ENCODE measurements at places on chromosomes 3 and 15.

DNA sequence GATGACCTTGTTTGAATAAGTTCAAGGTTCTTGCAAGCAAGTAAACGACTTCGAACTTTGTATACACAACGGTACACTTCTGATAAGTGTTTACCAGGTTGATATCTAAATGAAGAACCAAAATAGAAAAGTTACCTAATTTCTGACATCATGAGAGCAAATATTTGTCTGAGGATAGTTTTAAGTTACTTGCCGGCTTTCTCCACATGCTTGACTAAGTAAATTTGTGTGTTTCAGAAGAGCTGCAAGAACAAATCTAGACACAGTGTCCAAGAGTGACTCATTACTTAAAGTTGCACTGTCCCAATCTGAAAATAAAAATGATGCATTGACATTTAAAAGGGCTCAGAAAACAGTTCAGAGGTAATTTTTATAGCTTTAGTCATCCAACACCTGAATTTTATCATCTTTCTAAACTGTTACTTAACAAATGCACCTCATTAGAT lies 115.1 kb downstream of the HERC1 start:
- no peak for DNase-seq

- DNase-seq = no peak
These were observed 28.5 kb downstream of the TM2D3 start for GRCh38 chr15:101623367-101624304.

GRCh38 chr15:57321973-57322601 lies 54.2 kb upstream of the CGNL1 start:
- DNase-seq = no peak

DNA sequence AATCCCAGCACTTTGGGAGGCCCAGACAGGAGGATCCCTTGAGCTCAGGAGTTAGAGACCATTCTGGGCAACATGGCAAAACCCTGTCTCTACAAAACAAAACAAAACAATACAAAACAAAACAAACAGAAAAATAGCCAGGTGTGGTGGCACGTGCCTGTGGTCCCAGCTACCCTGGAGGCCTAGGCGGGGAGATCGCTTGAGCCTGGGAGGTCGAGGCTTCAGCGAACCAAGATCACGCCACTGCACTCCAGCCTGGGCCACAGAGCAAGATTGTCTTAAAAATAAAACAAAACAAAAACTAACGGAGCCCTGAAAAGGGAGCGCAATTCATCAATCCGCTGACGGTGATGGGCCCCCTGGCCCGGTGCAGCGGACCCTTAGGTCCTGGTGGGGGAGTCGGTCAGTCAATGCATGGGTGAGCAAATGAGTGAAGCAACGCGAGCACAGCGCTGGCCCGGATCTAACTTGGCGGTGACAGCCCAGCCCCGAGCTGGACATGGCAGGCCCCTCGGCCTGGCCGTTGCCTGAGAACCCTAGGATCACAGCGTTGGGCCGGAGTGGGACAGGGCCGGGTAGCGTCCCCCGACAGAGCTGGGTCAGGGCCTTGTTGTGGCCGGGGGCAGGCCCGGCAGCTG lies 52.4 kb upstream of the BLM start:
- DNase-seq = no peak

DNA sequence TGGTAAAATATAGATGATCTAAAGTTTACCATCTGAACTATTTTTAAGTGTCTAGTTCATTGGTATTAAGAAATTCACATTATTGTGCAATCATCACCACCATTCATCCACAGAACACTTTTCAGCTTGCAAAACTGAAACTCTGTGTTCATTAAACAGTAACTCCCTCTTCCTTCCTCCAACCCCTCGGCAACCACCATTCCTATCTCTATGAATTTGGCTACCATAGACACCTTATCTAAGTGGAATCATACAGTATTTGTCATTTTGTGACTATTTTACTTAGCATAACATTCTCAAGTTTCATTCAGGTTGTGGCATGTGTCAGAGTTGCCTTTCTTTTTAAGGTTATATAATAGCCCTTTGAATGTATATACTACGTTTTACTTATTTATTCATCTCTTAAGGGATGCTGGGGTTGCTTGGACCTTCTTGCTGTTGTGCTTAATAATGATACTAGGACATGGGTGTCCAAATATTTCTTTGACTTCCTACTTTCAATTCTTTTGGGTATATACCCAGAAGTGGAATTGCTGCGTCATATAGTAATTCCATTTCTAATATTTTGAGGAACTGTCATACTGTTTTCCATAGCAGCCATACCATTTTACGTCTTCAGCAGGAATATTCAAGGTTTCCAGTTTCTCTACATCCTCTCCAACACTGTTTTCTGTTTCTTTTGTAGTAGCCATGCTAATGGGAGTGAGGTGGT lies 20.9 kb downstream of the KAT2B start:
- no peak for DNase-seq

DNA sequence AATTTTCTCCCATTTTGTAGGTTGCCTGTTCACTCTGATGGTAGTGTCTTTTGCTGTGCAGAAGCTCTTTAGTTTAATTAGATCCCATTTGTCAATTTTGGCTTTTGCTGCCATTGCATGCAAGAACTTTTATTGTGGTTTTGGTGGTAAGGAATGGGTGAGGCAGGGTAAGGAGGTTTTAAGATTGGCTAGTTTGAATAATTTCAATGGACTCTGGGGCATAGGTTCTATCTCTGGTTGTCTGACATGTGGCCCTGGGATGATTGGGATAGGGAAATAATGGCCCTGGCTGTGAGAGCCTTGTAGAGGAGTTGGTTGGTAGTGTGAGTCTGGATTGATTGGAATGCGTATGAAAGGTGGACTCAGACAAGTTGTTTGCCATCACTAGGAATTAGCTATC lies 38.0 kb downstream of the SEC22A start:
- DNase-seq = no peak

GRCh38 chr3:37400945-37401344 lies 226.6 kb upstream of the LRRFIP2 start:
- no peak for DNase-seq

- no peak for DNase-seq
These were observed 208.6 kb downstream of the NFKBIZ start for GRCh38 chr3:102057781-102058421.

- DNase-seq = no peak
These were observed 25.8 kb downstream of the OXNAD1 start for GRCh38 chr3:16290827-16291196.

- DNase-seq = no peak
These were observed 181.1 kb downstream of the STT3B start for GRCh38 chr3:31713816-31714215.

DNA sequence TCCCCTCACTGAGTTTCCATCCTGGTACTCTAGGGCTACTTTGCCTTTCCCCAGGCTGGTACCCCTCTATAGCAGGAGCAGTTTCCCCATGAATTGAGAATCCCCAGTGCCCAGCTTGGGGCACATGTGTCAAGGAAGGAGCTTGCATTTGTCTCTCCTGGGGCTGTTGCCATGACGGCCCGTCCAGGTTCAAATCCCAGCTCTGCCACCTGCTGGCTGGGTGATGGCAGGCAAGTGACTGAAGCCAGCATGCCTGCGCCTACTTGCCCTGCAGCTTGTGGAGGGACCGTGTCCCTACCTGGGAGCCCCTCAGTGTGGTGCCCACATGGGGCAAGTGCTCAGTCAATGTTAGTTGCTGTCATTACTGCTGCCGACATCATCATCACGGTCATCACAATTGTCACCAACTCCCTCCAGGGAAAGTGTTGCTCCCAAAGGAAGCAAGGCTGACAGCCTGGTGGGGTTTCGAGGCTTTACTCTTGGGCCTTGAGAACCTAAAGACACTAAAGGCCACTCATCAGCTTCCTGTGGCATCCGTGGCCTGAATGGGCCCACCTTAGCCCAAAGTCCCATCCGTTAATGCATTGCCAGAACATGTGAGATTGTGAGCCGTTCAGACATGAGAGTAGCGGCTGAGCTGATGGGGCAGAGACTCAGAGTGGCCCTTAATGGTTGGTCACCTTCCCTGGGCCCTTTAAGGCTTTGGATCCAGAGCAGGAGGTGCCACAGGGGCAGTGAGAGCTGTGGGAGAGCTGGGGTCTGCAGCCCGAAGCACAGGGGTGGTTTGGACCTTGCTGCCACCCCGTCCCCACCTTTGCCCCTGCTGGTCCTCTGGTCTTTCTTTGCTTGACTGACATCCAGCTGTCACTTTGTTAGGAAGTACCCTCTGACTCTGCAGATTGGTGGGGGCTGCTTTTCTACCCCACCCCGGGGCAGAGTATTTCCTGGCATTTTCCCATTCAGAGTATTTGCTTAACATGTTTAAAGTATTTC lies 144.4 kb downstream of the DNAJB8 start:
- DNase-seq = peak; percentile 33

GRCh38 chr3:52494886-52495495 lies at the start of gene STAB1:
Gene STAB1 (plus strand): TSS chr3:52495338. CDS start chr3:52495414, 76 bp downstream.
- DNase-seq = no peak

DNA sequence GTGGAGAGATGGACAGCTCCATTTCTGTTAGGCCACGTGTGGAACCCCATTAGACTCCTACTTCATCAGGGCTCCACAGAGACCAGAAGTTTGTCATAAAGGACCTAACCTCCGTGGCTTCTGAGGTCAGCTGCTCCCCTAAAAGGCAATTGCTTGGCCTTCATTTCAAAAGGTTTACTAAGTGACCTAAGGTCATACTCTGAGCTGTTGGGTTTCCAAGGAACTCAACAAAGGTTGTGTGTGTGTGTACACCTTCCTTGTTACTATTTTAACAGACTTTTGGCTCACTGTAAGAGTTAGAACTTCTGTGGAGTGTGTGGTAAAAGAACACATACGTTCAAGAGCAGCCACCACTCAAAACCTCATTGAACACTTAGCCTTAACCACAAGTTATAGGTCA lies 73.9 kb downstream of the SEC22A start:
- no peak for DNase-seq

GRCh38 chr3:66561367-66561766 lies 60.5 kb upstream of the LRIG1 start:
- no peak for DNase-seq

DNA sequence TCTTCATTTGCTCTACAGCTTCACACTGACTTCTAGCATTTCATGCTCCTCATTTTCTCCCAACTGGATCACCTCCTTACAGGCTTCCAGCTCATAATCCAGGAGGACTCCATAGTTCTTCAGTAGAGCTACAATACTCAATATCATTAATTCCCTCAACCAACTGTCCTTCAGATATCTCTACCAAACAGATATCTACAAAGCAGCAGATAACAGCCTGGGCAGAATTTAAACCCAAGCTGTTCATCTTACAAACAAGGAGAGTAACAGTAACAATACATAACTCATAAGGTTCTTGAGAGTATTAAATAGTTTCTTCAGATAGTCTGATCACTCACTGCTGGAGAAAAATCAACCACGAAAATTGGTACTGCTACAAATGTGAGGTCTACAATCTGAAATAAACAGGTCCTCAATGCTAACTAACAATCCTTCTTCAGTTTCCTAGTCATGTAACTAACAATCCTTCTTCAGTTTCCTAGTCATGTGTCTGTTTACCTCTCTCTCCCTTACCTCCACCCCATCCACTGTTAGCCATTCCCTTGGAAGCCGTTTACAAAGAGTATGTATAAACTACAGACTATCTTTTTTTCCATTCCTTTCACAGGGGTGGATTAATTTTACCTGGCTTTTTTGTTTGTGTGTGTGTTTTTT lies 5.0 kb downstream of the PEAK1 start:
- no peak for DNase-seq

DNA sequence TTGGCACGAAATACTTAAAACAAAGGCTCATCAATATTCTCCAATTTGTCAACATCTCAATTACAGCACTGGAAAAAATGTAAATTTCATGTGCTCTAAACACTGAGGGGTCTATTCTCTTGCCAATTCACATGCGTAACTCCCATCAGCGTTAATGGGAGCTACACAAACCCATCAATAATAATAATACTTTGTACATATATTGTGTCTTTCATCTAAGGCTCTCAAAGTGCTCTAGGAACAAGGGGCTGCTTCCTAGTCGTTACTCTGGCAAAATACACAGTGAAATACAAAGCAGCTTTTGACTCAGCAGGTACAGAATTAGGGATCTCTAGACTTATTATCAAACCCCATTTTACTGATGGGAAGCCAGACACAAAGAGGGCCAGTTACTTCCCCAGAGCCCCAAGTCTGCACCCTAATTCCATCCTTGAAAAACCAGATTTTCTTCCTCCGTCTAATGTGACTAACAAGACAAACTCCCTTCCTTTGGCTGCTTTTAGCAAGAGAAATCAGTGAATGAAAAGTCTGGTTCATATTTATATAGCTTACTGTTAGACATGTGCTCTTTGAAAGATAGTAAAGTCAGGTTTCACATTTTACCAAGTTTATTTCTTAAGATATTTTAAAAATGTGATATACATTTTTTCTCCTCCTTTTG lies 20.0 kb downstream of the MEIS2 start:
- DNase-seq = no peak

- DNase-seq = no peak
These were observed 192.1 kb downstream of the CBLB start for GRCh38 chr3:105676621-105677300.

DNA sequence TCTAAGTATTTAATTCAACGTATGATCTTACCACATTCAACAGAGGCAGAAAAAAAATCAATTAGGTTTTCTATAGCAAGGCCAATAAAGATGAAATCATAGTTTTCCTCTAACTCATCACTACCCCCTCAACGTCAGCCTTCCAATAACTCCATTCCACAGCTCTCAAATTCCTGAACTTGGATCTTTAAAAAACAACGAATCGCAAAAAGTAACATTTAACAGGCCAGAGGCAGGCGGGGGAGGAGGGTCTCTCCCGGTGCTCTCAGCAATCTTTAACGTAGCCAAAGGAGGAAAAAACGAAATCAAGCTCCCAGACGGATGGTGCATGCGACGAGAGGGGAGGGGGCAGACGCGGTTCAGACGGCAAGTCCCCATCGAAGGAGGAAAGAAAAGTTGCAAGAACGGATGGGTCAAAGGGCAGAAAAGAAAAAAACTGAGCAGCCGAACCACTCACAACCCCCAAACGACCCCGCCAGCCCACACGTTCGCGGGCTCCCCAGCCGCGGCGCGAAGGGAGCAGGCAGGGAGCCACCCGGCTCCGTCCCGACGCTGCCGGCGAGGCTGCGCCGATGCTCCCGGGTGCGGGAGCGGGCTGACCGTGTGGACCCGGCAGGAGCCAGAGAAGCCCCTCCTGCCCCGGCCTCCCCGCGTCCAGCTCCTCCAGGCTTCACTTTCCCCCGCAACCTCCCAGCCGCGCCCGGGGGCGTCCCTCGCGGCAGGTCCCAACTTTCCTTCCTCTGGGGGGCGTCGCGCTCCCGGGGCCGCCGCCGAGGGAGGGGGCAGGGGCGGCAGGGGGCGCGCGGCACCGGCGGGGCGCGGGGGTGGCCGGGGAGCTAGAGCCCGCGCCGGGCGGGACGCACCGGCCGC lies 703 bp downstream of the PEAK1 start:
- no peak for DNase-seq

- DNase-seq = no peak
These were observed 60.1 kb downstream of the CAPN3 start for GRCh38 chr15:42419369-42419768.

- no peak for DNase-seq
These were observed 542.1 kb downstream of the EPHB1 start for GRCh38 chr3:135337192-135337591.

- DNase-seq = no peak
These were observed 159.6 kb downstream of the RORA start for GRCh38 chr15:61069394-61070075.

Data from activated CD8-positive, alpha-beta memory T cell treated with anti-CD3 and anti-CD28 coated beads for 1 hour (primary cell).